ENCODE measurements at places on chromosomes 5 and 9.

DNA sequence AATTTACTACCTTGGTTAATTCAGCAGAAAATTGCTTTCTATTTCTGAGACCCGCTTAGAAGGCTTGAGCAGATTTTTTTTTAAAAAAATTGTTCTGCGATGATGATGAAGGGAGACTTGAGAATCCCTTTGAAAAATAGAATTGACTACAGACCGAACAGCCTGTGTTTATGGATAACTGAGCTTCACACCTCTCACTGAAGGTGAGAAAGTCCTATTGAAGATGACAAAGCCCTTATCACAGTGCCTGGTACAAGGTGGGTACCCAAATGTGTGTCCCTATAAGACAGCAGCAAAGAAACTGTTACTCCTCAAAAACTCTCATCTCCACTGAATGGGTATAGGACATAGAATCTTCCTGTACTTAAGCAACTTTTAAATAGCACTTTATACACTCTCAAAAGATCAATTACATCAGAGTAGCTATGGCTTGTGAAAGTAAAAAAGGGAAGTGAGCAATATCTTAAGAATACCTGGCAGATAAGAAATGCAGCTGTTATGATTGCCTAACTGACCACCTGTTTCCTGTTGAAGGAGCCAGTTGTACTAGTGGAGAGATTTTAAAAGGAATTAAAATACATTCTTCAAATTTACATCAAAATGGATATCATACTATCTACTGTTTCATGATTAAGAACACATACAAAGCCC, 419.7 kb downstream of the CHSY3 start:
- no peak for DNase-seq

- no peak for DNase-seq
Measured at GRCh38 chr9:98235126-98235525, 20.3 kb downstream of the TBC1D2 start.

DNA sequence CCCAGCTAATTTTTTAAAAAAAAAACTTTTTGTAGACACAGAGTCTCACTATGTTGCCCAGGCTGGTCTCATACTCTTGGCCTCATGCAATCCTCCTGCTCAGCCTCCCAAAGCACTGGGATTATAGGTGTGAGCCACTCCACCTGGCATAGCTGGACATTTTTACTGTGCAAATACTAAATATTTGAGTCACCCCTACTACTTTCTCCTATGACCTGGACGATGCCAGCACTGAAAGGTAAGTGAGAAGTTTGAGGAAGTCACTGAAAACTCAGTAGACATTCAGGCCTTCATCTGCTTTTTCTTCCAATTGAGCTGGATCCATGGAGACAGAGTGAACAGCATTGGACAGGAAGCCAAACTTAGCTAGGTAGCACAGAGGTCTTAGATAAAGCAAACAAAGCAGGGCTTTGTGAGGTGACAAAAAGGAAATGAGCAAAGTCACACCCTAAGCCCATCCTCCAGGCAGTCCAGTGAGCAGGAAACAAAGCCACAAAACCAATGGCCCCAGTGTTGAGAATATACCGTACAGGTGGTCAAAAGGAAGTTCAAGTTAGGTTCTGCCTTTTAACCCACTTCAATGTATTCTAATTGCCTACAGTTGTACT, 192.6 kb upstream of the RASA1 start:
- peak; percentile 43 for DNase-seq

DNA sequence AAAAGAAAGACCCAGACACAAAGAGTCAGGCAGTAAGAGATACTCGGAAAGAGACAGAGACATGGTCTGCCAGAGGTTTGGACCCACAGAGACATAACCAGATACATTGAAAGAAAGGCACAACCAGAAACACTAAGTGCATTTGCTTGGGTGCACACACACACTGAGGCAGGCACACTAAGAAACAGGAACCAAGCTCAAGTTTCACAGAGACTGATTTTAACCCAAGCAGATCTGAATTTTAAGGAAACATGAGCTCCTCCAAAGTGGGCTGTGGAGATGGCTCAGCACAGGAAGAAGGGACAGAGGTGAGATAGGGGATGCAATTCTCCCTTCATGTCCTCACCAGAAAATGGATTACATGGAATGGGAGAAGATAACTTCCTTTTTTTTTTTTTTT, 9.5 kb downstream of the AQP3 start:
- DNase-seq: no peak

DNA sequence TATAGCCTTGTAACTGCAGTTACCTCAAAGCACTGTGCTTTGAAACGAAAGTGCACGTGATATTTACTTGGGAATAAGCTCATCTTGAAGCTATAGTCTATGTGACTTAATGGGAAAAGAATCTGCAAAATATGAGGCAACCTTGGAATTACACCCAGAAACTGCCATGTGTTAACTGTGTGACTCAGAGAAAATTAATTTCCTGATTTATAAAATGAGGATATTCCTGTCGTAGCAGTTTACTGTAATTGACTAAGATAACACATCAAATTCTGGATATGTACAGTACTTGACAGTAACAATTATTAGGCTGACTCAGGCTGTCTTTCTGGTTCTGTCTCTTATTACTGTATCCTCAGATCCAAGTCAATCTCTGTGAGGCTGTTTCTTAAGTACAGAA, 1079.9 kb upstream of the ACO1 start:
- DNase-seq: peak; percentile 23

DNA sequence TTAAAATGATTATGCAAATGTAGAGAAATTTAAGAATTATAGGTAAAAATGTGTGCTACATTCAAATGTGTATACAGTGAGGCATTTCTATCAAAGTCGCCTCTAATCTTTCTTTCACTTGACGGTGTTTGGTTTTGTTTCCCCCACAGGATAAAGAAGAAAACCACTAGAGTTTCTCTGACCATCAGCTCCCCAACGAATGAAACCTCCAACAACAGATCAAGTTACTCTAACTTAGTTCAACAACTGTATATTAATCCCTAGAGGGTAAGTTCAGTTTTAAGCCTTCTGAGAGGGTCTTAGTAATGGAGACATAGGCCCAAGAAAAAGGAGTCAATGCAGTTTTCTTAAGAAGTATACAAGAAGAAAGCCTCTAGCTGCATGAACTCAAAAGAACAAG, 11.5 kb upstream of the MYOT start:
- DNase-seq: no peak

DNA sequence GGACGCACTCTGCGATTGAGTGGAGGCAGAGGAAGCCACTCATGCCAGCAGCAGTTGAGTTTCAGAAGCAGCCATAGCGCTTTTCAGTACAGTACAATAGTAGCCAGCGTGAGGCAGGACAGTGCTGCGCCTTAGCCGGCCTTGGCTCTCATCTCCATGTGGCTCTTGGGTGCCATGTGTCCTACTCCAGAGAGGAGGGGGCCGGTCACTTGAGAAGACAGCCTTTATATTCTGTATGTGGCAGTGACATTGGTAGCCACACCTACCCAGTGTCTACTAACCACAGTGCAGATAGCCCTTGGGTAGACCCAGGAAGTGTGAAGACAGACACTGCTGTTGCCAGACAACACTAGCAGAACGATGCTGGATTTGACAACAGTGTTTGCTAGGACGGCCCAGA, 42.3 kb downstream of the FAM78A start:
- DNase-seq: no peak

GRCh38 chr9:127673234-127673633, 33.6 kb upstream of the CFAP157 start:
- no peak for DNase-seq

GRCh38 chr9:75185585-75186170, 97.4 kb downstream of the OSTF1 start:
- peak; percentile 38 for DNase-seq

- no peak for DNase-seq
Measured at GRCh38 chr9:114497236-114497635, 8.0 kb downstream of the WHRN start.

GRCh38 chr9:30235564-30235963, 2148.9 kb upstream of the ACO1 start:
- no peak for DNase-seq

- DNase-seq: no peak
Measured at GRCh38 chr9:97761056-97761598, 64.0 kb upstream of the XPA start.

GRCh38 chr5:110458313-110458712, 268.2 kb downstream of the TMEM232 start:
- DNase-seq: no peak

- no peak for DNase-seq
Measured at GRCh38 chr9:129617167-129617566, 3.7 kb downstream of the C9orf50 start.

GRCh38 chr5:16456103-16456832, 9.3 kb downstream of the ZNF622 start:
- DNase-seq: peak; percentile 49

GRCh38 chr5:154758493-154758892, 3.3 kb downstream of the LARP1 start:
- DNase-seq: no peak

Measured in HCT116 (cell line).